ENCODE measurements at places on chromosomes 12 and 14.

DNA sequence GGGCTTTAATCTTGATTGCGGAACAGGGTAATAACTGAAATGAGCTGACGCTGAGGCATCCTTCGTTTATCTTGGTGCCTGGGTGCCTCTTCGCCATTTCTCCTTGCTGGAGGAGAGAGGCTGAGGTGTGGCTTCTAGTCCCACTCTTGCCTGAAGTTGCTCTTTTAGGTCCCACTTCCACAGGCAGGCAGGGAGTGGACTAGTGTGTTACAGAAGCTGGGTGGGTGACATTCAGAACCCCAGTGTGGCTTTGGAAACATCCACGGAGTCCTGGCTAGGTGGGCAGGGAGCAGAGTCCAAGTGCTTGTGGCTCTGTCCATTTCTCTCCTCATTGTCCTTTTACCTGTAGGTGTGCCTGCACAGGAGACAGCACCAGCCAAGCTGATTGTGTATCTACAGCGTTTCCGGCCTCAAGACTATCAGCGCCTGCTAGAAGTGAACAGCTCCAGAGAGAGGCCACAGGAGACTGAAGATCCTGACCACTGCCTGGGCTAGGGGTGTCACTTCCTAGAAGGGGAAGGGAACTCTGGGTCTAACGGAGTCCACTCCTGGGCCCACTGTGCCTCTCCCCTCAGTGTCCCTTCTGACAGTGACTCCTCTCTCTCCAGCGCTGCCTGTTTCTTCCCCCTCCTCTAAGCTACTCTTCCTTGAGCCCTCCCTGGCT, 2.4 kb downstream of the THTPA start:
- H3K27me3 ChIP-seq: no peaks in the 10 kb centered on the region
- H3K4me3 ChIP-seq: peak overlapping the region; percentile 90
- no peak for ATAC-seq
- peaks cover 61% of the 10 kb centered on the region for H3K36me3 ChIP-seq

DNA sequence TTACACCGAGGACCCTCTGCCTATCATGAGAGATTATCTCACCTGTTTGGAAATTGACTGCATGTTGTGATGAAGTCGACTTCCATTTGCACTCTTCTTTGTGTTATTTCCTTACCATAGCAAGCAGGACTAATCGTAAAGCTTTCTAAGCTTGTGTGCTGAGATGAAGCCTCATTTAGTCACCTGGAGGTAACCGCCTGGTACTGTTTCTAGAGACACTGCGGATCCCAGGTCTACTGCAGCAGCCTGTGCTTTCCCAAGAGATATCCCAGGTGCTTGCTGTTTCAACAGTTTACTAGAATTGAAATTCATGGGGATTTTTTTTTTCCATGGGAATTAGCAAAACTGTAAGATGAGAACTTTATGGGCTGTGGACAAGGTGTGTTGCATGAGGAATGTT, 131.8 kb downstream of the PTPRR start:
- peaks cover 6% of the 10 kb centered on the region for H3K27me3 ChIP-seq
- H3K36me3 ChIP-seq: no peaks in the 10 kb centered on the region
- H3K4me3 ChIP-seq: no peak overlapping the region
- no peaks in the 10 kb centered on the region for H3K4me1 ChIP-seq

DNA sequence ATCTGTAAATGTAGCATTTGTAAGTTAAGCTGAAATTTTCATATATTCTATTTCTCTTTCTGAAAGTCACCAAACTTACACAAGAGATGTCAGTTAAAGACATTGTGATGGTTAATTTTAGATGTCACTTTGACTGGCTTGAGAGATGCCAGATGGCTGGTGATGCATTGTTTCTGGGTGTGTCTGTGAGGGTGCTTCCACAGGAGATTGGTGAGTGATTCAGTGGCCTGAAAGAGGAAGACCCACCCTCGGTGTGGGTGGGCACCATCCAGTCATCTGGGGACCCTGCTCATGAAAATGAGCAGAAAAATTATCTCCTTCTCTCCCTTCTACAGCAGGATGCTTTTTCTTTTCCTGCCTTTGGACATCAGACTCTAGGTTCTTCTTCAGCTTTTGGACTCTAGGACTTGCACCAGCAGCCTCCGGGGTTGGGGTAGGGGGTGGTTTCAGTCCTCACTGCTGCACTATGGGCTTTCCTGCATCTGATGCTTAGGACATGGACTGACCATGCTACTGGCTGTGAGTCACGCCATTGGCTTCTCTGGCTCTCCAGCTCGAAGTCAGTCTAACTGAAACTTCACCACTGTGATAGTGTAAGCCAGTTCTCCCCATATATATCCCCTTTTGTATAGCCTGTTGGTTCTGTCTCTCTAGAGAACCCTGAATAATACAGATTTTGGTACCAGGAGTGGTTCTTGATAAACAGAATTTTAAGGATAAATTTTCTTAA, 20.9 kb downstream of the PDE6H start:
- ATAC-seq: peak; percentile 67
- H3K36me3 ChIP-seq: no peaks in the 10 kb centered on the region
- peak overlapping the region; percentile 9 for H3K4me3 ChIP-seq
- peak overlapping the region; percentile 72 for H3K27ac ChIP-seq
- H3K27me3 ChIP-seq: no peaks in the 10 kb centered on the region

DNA sequence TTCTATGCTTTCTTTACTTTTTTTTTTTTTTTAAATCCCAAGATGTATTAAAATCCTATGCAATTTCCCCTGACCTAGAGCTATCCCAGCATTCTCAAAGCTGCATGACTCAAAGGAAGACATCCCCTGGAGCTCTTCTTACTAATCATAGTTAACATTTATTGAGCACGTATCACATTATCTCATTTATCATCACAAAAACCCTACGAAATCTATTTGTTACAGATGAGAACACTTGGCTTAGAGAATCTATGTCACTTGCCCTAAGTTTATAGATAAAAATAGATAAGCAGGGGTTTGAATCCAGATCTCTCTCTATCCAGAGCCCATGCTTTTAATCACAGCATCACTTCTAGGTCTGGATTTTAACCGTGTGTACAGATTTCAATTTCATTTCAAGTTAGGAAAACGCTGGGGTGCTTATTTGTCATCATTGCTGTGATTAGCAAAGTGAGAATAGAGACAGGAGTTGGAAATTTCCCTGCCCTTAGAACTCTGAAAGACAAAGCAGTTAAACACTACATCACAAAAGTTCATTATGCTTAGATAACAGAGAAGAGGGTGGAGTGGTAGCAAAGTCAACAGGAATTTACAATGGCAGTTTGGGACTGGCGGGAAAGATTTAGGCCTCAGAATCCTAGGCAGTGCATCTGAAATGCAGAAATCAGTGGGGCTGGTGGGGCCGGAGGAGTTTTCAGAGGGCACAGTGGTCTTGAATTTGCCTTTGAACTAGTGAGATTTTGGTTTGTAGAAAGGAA, 177.7 kb upstream of the FRMD6 start:
- H3K36me3 ChIP-seq: no peaks in the 10 kb centered on the region
- ATAC-seq: no peak
- H3K27me3 ChIP-seq: peaks cover 29% of the 10 kb centered on the region
- H3K4me1 ChIP-seq: no peaks in the 10 kb centered on the region
- no peak overlapping the region for H3K27ac ChIP-seq

GRCh38 chr14:42719391-42719790, 1112.7 kb downstream of the LRFN5 start:
- no peaks in the 10 kb centered on the region for H3K4me1 ChIP-seq
- H3K27me3 ChIP-seq: no peaks in the 10 kb centered on the region
- H3K27ac ChIP-seq: no peak overlapping the region
- H3K36me3 ChIP-seq: no peaks in the 10 kb centered on the region

DNA sequence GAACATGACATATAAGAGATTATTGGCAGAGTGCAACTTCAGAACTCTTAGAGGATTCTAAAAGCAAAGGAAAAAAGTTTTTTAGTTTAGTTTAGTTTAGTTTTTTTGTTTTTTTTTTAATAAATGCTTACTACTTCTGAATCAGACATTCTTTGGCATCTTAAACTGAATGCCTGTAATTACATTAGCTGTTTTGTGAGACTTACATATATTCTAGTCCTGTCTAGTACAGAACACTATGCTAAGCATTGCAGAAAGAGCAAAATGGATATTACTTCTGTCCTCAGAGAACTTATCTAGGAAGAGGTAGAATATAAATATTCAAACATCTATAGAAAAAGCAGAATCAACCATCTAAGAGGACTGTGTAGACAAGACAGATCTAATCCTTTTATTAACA, 133.2 kb downstream of the RAD51B start:
- ATAC-seq: no peak
- H3K27me3 ChIP-seq: no peaks in the 10 kb centered on the region
- no peak overlapping the region for H3K27ac ChIP-seq
- H3K4me1 ChIP-seq: no peaks in the 10 kb centered on the region
- H3K36me3 ChIP-seq: no peaks in the 10 kb centered on the region

DNA sequence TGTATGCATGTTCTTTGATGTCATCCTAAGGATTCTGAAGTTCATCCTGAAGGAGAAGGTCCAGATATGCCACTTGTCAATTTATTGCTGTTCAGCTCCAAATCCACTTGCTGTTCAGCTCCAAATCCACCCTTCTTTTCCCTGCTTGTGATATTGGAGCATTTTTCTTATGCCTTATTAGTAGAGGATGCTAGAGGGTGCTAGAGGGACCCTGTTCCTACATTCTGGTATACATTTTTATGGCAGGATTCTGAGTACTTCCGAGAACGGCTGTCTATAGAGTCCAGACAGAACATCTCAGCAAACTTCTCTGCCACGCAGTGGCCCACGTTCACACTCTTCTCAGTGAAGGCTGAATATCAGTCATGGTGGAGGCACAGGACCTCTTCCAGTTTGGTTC, 406.7 kb downstream of the NOVA1 start:
- H3K4me1 ChIP-seq: no peaks in the 10 kb centered on the region
- H3K36me3 ChIP-seq: no peaks in the 10 kb centered on the region
- no peak for ATAC-seq
- H3K27me3 ChIP-seq: no peaks in the 10 kb centered on the region

DNA sequence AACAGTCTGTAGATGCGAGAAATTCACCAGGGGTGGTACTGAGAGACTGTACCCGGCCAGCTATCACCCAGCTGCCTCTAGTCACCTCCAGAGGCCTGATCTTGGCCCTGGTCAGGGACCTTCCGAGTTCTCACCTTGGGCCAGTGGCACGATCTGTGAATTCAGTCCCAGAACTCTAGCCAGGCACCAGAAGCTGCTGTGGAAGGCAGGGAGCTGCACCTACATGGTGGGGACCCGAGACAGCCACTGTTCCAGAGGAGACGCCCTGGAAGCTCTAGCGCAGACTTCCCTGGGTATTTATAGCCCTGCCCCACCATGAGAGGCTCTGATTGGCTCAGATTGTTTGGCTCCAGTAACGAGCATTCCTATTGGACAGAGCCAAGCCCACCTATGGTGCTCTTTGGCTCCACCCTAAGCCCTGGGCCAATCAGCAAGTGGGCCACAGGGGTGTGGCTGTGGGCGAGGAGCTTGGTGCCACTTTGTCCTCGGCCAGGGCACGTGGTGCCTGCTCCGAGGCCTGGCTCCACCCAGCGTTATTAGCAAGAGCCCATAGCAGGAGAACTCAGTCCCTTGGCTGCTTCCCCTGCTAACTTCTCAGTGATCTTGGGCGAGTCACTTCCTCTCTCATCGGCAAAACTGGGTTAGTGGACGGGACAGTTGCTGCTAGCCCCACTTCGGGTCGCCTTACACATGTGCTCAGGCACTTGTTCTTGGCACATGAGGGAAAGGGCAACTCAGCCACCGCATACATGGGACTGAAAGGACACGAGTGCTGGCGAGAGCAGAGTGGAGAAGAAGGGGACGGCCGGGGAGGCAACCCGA, 89.0 kb upstream of the BCL11B start:
- H3K4me1 ChIP-seq: no peaks in the 10 kb centered on the region
- ATAC-seq: no peak
- H3K36me3 ChIP-seq: no peaks in the 10 kb centered on the region
- no peak overlapping the region for H3K27ac ChIP-seq
- no peak overlapping the region for H3K4me3 ChIP-seq

GRCh38 chr12:76688631-76689030, 75.3 kb upstream of the ZDHHC17 start:
- no peak for ATAC-seq
- no peaks in the 10 kb centered on the region for H3K27me3 ChIP-seq
- no peaks in the 10 kb centered on the region for H3K36me3 ChIP-seq
- H3K27ac ChIP-seq: no peak overlapping the region

DNA sequence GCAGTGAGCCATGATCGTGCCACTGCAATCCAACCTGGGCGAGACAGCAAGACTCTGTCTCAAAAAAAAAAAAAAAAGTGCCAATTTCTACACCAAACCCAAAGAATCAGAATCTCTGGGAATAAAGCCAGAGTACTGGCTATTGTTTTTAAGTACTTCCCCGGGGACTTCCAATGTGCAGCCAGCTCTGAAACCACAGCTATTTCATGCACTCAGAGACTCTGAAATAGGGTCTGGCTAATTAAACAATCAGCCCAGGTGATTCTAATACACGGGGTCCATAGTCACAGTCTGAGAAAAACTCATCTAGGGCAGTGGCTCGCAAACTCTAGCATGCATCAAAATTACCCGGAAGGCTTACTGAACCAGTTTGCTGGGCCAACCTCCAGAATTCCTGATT, 56.3 kb downstream of the SIX6 start:
- H3K36me3 ChIP-seq: no peaks in the 10 kb centered on the region
- no peaks in the 10 kb centered on the region for H3K4me1 ChIP-seq
- no peak overlapping the region for H3K27ac ChIP-seq

- H3K27me3 ChIP-seq: peaks cover 3% of the 10 kb centered on the region
- H3K36me3 ChIP-seq: no peaks in the 10 kb centered on the region
- no peak overlapping the region for H3K27ac ChIP-seq
- peaks cover 16% of the 10 kb centered on the region for H3K4me1 ChIP-seq
Measured at GRCh38 chr12:6234214-6234613, 34.0 kb downstream of the CD9 start.

DNA sequence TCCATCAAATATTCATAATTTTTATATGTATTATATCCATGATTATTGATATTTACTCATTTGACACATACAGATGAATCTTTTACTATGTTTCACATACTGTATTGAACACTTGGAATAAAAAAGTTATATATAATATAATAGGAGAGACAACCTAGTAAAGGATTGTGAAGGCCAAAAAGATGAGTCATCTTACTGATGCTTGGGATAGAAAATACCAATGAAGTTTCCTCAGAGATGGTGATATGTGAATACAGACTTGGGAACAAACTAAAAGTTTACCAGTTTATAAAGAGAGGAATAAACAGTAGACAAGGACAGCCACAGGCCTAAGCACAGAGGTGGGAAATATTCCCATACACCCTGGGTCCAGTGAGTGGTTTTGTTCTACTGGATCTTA, 743.9 kb upstream of the FLRT2 start:
- no peak overlapping the region for H3K27ac ChIP-seq
- no peaks in the 10 kb centered on the region for H3K4me1 ChIP-seq
- no peak overlapping the region for H3K4me3 ChIP-seq
- H3K36me3 ChIP-seq: no peaks in the 10 kb centered on the region

DNA sequence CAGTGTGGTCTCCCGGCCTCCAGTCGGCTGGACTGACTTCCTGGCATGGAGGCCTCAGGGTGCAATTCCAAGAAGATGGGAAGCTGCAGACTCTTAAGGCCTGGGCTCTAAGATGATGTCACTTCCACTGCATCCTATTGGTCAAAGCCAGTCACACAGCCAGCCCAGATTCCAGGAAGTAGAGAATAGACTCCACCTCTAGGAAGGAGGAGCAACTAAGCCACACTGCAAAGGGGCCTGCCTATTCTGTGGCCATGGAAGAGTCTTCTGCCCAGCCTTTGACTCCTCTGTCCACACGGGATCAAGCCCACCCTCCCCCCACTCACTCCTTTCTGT, 103.9 kb upstream of the RFLNA start:
- H3K4me1 ChIP-seq: no peaks in the 10 kb centered on the region
- peak; percentile 75 for ATAC-seq
- no peaks in the 10 kb centered on the region for H3K36me3 ChIP-seq

- ATAC-seq: no peak
- H3K4me3 ChIP-seq: no peak overlapping the region
- no peaks in the 10 kb centered on the region for H3K36me3 ChIP-seq
- no peaks in the 10 kb centered on the region for H3K4me1 ChIP-seq
Measured at GRCh38 chr14:78530078-78530477, 359.9 kb downstream of the NRXN3 start.

Measured in activated T-helper 17 cell treated with anti-CD3 and anti-CD28 coated beads, Interleukin-2, amount 50 U/mL, for 72 hours (primary cell).